ENCODE measurements at places on chromosomes 2 and 18.

GRCh38 chr2:239302808-239303557 is 97.8 kb downstream of the HDAC4 start:
- DNase-seq = no peak

DNA sequence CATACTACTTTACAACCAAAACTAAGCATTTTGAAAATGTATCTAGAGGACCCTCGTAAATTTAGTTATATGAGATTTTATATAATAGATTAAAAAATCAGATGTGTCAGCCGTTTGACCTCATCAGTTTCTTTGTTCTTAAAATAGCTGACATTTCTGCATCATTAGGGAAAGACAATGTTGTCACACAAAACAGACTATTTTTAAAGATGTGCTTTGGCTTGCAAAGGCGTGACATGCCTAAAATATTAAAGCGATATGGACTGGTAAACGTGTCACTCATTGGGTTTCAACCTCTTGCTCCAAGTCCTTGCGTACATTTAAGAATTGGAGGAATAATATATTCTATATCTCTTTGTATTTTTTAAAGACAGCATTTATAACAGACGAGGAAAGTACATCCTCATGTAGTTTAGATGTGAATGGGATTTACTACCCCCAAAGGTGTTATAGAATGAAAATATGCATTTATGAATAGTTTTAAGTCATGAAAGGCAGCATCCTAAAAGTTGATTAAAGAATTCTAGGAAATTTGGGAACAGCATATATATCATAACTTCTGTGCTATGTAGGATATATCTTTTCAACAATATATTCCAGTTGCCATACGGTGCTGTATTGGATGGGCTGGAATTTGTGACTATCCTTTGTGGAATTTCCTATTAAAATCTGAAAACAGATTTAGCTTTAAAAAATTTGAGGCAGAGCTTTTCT is 3.8 kb downstream of the MYL12A start:
- DNase-seq = no peak

- DNase-seq = no peak
Measured at GRCh38 chr2:183463821-183464220, 339.6 kb downstream of the NUP35 start.

DNA sequence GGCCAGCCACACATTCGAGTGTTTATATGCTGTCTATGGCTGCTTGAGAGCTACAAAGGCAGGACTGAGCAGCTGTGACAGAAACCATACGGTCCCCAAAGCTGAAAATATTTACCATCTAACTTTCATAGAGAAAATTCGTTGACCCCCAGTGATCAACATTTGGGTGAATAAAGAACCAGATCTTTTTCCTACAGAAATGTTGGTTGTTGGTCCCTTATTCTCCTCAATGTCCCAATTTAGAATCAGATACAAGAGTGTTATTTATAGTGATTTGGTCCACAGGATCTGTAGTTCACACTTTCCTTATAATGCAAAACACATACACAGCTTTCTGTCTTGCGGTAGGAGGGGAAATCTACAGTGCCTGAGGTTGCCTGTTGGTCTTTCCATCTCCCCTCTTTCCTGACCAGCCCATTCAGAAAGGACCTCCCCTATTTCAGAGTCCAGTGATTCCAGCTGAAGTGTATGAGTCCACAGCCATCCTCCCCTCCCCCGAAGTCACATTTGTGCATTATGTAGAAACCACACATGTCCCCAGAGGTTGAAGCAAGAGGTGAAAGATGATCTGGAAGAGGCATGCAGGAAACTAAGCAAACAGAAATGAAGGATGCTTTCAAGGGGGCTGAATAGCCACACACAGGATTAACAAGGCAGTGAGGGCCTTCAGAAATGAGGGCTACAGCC is 61.9 kb downstream of the SPRED2 start:
- DNase-seq = no peak

- no peak for DNase-seq
Measured at GRCh38 chr18:54551590-54551989, 39.5 kb upstream of the DYNAP start.
